Ecto neural progenitor cell (in vitro differentiated cells): ENCODE measurements at places on chromosomes 1 and 21.

GRCh38 chr21:34807146-34807880 lies 138.5 kb downstream of the CLIC6 start:
- DNase-seq, result no peak

- DNase-seq, result peak; percentile 60
These were observed 26.9 kb upstream of the ESRRG start for GRCh38 chr1:216750031-216750627.

DNA sequence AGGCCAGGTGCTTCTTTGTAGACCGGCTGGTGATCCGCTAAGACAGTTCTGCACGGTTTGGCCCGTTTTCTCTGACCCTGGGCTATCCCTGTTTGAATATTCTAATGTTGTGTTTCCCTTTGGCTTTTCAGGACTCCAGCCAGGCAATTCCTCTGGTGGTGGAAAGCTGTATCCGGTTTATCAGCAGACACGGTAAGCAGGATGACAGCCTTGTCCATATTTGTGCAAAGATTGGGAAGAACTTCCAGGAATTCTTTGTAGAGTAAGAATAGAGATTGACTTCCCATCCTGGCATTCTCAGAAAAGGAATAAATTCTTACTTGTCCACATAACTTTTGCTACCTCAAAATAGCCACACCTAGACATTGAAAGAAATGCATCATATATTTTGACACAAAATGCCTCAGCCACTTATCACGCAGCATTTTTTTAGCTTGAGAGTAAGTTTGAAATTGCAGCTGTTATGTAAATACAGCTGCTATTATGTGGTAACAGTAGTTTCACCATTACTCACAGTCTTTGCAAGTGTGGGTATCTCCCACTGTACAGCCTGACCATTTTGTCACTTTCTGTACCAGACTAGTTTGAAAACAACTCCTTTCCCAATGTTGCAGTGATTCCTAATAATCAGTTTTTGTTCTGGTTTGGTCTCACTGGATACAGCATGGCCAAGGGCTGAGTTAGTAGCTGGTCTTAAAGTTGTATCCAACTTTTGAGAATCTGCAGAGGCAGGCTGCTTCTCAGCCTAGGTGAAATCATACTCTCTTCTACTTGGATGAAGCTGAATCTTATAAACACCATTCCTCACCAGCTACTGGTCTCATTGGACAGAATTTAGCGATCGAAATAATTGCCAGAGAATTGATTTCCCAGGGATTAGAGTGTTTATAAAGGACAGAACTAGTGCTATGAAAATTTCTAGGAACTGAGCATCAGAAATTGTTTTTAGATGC lies 40.0 kb upstream of the IKBKE start:
- DNase-seq, result no peak

DNA sequence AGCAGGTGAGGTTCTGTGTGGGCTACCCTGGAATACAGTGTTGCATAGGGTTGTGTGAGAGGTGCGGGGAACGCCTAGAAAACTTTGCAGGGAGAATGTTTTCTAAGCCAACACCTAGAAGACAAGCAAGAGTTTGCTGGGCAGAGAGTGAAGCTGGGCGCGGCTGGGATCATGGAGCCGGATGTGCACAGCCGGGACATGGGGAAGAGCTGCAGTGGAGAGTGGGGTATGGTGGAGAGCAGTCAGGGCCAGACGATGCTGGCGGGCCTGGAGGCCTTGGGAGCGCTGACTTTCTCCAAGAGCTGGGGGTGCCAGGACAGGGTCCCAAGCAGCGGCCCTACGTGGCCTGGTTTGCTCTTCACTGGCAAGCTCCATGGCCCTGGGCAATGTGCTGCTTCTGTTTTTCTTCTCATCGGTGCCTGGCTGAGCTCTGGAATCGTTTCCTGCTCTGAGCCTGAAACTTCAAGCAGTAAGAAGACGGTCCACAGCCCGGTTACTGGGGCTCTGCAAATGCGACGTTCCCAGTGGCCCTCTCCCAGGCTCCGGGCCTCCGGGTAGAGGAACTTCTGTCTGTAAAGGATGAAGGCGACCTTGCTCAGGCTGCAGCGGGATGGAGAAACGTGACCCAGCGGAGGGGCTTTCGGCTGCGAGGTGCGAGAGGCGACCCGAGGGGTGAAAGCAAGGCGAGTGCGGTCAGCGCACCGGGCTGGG lies 51.9 kb upstream of the CD34 start:
- no peak for DNase-seq

GRCh38 chr1:25825605-25826004 lies 5.9 kb downstream of the MTFR1L start:
- DNase-seq, result no peak

- DNase-seq, result no peak
These were observed 10.4 kb upstream of the AGO4 start for GRCh38 chr1:35797380-35797779.

- DNase-seq, result no peak
These were observed 110.4 kb upstream of the SPATA6 start for GRCh38 chr1:48582408-48582807.

DNA sequence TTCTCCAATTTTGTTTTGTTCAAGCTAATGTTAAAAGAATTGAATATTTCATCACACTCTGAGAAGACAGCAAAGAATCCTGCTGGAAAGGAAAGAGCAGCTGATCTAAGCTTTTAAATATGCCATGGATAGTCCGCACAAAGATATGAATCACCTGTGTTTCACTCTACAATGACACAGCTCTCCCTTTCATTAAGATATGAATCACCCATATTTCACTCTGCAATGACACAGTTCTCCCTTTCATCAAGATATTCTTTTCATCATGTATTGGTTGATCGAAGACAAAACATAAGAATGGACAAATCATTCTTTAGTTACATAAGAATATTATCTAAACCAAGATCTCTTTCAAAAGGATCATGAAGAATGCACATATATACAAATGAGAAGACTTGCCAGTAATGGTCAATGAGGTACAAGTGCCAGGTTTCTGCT lies 367.3 kb downstream of the SMYD3 start:
- no peak for DNase-seq

- DNase-seq, result peak; percentile 41
These were observed 66.4 kb upstream of the PDE9A start for GRCh38 chr21:42587036-42587435.
